ENCODE measurements at places on chromosomes 16 and 17.

DNA sequence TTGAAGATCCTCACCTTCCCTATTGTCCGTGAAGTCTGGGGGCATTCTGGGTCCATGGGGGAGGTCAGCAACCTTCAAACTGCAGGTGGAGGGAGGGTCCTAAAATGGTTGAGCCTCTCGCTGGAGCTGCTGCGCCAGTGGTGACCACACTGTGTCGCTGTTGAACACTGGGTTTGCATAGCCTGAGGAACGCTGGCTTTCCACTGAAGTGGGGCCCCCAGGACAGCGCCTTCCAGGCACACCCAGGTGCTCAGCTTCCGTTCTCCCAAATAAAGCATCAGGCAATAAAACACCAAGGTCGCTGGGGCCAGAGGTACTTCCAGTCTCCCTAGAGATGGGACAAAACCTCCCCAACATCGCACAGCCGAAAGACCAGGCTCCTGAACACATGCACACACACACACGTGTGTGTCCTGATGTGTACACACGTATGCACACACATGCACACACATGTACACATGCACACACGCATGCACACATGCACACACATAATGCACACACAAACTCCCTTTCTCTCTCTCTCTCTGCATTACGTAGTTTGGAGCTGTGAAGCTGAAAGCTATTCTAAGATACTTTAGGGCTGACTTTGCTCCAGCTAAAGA, 120.6 kb downstream of the IRF8 start:
- DNase-seq: no peak

DNA sequence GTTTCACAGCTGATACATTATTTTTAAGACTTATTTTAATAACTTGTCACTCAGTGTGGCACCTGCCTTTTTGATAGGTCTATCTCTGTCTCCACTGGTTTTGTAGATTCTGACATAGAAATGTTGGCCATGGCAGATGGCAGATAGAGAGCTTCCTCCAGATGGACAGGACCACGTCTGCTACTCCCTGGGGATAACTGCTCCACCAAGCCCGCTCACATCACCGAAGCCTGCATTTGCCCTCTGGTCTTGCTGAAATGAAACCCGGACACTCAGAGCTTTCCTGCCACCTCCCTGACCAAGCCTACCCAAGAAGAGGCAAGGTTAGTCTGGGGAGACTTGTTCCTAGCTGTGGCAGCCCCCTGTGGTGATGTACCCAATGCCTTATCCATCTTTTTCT, 16.4 kb upstream of the HAP1 start:
- DNase-seq: no peak

DNA sequence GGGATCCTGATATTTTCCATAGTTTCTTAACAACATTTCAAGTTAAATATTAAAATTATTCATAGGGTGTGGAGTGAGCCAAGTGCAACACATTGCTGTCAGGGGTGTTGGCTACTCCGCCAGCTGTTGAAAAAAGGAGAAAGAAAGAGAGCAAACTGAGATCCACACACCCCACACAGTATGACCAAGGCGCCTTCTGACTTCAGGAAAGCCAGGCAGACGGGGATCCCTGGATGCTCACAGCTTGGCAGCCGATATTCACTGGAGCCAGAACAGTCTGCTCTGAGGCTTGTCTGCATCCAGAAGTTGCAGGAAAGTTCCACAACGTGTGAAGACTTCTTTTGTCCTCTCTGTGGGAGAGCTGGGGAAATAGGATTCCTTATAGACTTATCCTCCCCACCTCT, 9.3 kb downstream of the CHD9NB start:
- DNase-seq: no peak

DNA sequence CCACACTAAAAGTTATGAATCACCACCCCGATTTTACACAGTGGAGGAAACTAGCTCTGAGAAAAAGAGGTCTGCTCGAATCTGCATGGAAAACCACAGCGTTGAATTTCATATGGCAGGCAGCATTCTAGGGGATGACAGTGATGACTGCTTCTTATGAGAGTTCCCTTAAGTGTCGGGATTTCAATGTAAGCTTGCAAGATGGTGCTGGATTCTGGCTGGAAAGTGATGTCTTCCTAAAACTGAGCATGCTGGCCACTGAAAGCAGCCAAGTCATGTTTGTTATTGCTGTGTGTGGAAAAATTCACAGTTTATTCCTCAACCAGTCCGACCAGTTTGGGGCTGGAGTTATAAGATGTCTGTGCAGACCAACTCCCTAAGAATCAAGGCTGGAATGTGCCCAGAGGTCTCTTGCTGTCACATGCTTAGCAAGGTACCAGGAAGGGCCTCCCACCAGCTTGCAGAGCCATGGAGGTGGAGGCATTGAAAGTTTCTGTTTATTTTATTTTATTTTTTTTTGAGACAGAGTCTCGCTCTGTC, 37.2 kb upstream of the GAN start:
- DNase-seq: no peak

GRCh38 chr17:34318474-34318873, 761 bp upstream of the CCL8 start:
- DNase-seq: no peak

GRCh38 chr16:20707461-20707860, 10.0 kb upstream of the ACSM1 start:
- DNase-seq: no peak

DNA sequence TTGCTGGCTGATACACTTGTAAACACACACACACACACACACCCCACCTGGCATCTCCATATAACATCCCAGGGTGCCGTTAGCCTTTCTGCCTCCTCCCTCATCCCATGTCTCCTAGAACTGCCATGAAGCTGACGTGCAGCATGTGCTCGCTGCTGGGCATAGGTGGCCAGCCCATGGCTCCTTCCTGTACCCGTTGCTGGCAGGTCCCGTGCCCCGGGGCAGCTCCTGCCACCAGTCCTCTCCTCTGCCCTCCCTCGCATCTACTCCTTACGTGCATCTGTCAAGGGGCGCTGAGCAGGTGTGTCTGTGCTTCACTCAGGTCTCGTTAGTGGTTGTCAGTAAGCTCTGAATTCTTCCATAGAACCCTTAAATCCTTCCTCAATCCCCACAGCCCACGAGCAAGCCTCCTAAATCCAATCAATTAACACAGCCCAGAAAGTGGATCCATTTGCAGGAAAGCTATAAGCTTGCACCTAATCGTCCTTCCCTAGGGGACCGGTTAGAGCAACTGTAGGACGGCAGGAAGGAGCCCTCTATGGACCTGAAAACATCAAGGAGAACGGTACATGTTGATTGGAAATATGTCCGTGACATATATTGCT, 218.1 kb upstream of the FOXF1 start:
- DNase-seq: no peak

- DNase-seq: no peak
These were observed 88.2 kb upstream of the HAS3 start for GRCh38 chr16:69017036-69017783.

GRCh38 chr16:68264128-68265077, at the start of gene SLC7A6:
Gene SLC7A6 (plus strand): TSS chr16:68264526. CDS start chr16:68274727, 10,201 bp downstream.
- DNase-seq: peak; percentile 78

- no peak for DNase-seq
These were observed 4.0 kb upstream of the PPP1R27 start for GRCh38 chr17:81838753-81839255.

DNA sequence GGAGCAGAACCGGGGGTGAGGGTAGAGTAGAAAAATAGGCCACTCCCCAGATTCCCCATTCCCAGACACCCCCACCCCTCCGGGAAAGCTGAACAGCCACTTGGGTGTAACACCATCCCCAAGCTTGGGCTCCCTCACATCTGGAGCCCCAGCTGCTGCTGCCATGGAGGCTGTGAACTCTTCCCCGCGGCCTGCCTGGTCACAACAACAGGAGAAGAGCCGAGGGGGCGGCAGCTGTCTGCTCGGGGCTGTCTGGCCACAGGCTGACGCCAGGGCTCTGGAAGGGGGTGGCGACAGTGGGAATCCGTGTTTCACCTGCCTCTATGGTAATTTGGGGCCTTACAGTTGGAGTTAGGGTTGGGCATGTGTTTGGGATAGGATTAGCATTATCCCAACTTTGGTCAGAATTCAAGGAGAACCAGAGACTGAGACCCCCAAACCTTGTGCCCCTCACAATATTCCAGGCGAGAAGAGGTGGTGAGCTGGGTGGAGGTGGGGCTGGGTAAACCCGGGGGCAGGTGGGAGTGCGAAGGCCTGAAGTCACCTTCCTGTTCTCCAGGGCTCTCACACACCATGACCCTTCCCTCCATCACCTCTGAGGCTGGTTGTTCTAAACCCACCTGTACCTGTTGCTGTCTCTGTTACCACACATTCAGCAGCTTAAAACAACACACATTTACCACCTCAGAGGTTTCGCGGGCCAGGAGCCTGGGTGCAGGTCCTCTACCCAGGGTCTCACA, 29.7 kb upstream of the NXPH3 start:
- DNase-seq: no peak

DNA sequence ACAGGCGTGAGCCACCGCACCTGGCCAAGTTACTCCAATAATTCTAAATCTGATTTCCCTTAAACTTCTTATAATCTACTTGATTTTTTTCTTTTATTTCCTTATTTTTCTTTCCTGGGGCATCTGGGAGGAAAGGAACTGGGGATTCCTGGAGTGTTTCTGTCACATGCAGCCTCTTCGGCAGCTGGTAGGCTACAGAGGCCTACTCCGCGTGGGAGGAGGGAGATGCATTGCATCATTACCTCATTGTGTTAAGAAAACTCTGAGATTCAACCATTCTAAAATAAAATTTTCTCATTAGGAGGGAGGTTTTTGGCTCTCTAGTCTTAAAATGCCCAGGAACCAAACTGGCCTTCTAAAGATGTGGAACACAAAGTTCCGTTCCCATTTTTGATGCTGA, 64.0 kb downstream of the SOX9 start:
- no peak for DNase-seq

DNA sequence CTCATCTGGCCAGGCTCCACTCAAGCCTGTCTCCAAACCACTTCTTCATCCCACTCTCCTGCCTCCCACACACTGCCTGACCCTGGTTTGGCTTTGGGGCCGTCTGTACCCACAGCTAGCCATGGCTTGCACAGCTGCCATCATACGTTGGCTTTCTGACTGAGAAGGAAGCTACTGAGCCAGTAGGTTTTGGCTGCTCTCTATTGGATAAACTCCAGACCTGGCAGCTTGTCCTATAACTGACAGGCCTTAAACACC, 3.9 kb downstream of the MIF4GD start:
- DNase-seq: no peak

DNA sequence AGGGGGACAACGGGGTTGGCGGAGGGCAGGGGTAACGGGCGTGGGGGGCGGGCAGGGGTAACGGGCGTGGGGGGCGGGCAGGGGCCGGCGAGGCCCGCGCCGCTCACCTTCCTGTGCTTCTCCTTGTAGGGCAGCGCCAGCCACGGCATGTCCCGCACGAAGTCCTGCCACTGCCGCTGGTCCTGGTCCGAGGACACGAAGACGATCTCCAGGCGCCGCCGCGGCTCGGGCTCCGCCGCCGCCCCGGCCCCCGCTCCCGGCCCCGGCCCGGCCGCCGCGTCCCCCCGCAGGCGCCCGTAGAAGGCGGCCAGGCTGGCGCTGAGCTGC, 401 bp downstream of the NXN start:
- no peak for DNase-seq

- DNase-seq: no peak
These were observed 14.5 kb downstream of the KANSL1 start for GRCh38 chr17:46178550-46179214.

- DNase-seq: no peak
These were observed 41.8 kb downstream of the TNRC6C start for GRCh38 chr17:78000341-78000740.

DNA sequence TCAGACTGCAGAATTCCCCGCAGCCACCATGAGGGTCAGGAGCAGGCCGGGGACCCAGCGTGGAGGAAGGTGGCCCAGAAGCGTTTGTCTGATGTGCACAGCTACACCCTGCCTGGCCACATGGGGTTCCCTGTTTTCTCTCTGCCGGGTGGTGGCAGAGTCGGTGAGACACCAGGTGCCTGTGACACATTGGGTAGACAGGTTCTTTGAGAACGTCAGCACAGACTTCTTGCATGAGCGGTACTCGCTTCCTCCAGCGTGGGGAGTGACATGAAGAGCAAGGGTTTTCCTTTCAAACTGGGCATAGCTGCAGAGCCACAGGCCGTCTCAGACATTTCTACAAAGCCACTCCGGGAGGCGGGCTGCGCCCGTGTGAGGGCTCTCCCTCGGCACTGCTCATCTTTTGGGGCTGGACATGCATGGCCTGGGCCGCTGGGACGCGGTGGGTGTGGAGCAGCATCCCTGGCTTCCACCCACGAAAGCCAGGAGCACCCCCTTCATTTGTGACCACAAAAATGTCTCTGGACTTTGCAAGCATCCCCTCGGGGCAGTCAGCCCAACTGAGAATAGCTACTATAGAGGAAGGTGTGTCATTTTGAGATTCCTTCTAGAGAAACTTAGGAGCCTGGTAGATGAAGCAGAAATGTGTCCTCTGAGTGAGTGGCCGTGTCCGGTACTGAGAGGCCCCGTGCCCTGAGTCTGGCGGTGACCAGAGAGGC, 26.0 kb downstream of the NME3 start:
- DNase-seq: no peak

- DNase-seq: no peak
These were observed 6.9 kb upstream of the STH start for GRCh38 chr17:45992175-45992574.

- DNase-seq: no peak
These were observed 4.4 kb upstream of the ARMC7 start for GRCh38 chr17:75105126-75106080.

DNA sequence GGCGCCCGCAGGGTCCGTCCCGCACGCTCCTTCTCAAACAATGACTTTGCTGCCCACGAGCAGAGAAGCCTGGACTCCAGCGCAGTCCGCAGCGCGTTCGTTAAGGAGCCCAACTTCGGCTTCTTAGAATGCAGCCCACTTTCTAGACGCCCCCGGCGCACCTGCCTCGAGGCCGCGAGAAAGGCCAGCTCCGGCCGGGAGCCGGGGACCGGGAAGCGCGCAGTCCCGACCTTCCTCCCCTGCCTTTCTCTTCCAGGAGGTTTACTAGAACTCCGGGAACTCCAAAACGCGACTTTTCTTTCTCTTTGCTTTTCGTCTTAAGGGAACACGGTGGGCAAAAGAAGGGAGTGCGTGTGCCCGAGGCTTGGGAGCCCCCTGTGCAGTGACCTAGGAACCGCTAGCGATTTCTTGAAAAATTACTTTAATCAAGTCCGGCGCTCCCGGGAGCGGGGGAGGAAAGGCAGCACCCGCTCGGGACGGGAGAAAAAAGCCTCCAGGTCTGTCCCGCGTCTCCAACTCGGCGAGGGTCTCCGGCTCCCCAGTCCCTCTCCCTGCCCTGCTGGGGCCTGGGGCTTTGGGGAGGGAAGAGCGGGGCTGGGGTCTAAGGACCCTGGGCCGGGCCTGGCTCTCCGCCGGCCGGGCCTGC, 2.6 kb downstream of the HNF1B start:
- DNase-seq: peak; percentile 20

GRCh38 chr16:86740906-86741799, 162.8 kb downstream of the FOXL1 start:
- DNase-seq: no peak

Measured in KG1 (cell line).